ENCODE measurements at places on chromosomes 6 and 20.

DNA sequence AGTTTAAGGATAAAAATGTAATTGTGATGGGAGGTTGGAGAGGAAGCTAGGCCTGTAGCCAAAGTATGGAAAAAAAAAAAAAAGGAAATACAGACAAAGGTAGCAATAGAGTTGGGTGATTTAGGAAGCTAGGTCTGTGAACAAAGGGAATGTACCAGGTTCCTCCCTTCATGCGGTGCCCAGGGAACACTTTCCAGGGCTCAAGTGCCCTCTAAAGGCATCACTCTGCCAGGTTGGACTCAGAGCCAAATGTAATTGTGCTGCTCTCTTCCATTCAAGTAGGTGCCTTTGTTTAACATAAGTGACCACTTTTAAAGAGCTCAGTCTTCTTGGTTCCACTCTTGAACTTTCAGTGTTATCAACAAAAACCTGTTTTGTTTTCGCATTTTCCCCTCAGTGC, 159.7 kb upstream of the AHI1 start:
- DNase-seq, result no peak

GRCh38 chr6:36627801-36628246, 33.7 kb downstream of the SRSF3 start:
- no peak for DNase-seq

GRCh38 chr6:158662607-158662953, 12.7 kb downstream of the SYTL3 start:
- no peak for DNase-seq

DNA sequence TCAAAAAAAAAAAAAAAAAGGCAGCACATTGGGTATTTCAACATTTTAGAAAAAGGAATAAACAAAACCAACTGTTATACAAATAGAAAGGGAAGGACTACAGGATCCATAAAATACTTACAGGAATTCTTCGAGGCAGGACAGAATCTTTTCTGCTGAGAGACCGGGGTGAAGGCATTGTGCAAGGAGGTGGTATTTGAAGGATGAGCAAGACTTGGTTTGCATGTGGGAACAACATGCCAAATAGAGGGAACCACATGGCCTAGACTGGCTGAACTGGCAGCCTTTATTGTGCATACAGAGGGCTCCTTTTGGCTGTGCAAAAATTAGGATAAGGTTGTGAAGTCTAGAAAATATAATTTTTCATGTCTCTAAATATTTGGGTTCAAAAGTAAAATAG, 62.9 kb downstream of the SCAND1 start:
- no peak for DNase-seq

DNA sequence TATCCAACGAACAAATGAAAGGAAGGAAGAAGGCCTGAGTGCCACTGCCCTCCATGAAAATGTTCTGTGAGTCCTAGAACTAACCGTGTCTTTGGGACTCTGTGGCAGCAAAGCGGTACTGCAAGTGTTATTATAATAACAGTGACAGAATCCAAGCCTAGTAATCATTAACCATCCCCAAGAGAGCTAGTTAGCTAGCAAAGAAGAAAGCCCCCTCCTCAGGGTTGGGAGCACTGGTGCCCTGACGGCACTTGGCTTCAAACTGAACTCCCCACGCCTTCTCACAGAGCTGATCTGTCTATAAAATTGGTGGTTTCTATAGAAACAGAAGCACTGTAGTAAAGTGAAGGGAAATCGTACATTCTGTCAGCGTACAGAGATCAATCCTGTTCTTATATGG, 239.8 kb downstream of the PTPRT start:
- DNase-seq, result no peak

GRCh38 chr20:8043687-8044282, 24.2 kb upstream of the TMX4 start:
- peak; percentile 69 for DNase-seq

- no peak for DNase-seq
Measured at GRCh38 chr6:124974771-124975377, 12.6 kb downstream of the RNF217 start.

DNA sequence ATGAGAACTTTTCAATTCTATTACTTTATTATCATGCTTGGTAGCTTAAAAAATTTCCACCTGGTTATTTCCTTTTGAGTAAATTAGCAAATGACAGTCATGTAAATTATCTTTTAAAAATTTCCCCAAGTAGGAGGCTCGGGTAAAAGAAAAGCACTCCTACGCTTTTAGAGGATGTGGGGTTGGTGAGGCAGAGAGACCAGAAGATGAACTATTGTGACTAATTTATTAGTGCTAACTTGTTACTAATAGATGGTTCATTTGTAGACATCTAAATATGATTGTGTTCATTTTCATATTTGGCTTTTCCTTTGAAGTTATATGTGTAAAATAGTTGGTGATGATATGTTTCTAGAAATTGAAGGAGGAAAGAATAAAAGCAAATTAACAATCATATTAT, 27.0 kb downstream of the ZNF292 start:
- DNase-seq, result no peak

DNA sequence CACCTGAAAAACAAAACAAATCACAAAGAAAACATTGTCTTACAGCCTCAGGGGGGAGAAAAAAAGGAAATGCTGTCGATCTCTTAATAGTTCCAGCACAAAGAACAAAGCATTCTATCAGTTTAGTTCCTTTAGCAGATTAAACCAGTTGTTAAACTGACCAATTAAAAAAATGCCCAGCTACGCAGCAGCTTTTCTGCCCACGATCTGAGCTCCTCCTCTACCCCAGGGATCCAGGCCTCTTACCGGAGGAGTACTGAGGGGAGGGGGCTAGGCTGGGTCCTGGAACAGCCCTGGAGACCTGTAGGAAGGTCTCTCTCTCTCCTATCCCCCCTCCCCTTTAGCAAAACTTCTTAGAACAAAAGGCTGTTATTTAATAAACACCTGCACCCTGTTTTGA, 13.4 kb downstream of the PTK7 start:
- DNase-seq, result no peak

GRCh38 chr20:61886721-61887595, 178.7 kb downstream of the TAF4 start:
- DNase-seq, result no peak

GRCh38 chr20:33054791-33055190, 1.1 kb downstream of the BPIFB3 start:
- no peak for DNase-seq

DNA sequence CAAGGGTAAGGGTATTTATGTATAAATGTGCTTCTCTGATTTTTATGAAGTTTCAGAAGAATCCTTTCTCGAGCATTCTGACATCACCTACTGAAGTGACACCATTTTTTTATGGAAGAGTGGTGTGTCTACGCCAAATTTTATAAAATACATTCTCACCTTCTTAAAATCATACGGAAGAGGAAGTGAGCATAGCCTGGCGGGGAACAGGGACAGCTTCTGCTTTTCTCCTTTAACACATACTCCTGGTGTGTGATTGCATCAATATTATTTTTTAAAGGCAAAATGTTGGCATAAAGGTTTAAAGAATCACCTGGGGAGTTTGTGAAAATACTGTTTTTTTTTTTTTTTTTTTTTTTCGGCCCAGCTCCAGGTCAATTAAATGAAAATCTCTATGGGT, 733.6 kb upstream of the MAN1A1 start:
- DNase-seq, result no peak

- no peak for DNase-seq
Measured at GRCh38 chr6:83914953-83915352, 55.5 kb downstream of the CYB5R4 start.

- no peak for DNase-seq
Measured at GRCh38 chr6:44176762-44177509, 18.3 kb downstream of the CAPN11 start.

- DNase-seq, result no peak
Measured at GRCh38 chr6:166776571-166776970, 149.5 kb upstream of the RPS6KA2 start.

DNA sequence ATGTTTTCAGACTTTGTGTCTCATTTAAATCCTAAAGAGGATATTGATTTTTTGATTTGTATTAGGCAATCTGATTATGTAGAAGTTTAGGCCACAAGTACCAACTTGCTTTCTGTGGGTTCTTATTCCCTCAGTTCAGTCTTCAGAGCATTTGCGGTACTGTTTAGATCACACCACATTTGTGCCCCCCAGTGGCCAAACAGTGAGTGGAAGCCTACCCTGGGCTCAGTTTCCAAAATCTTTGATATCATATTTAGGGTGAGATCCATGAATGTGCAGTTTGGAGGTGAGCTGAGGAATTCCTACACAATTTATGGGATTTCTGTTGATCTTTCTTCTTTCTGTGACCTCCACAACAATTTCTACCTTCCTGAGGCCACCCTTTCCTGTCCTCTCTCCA, 92.3 kb upstream of the FUT9 start:
- no peak for DNase-seq

DNA sequence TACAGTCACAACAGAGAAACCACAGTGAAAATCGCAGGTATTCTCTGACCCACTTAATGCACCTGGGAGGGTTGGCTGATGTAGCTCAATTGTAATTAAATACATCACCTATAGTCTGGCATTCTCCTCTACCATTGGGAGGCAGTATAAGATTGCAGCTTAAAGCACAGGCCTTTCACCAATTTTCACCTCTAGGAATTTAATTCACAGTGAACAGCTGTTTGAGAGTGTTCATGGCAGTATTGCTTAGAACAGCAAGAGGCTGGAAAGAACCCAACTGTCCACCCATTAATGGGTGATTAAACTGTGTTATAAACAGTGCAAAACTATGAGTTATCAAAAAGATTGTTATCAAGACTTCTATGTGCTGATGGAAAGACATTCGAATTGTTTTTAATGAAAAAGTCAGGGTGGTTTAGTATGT, 2.0 kb downstream of the EDEM2 start:
- peak; percentile 16 for DNase-seq

- DNase-seq, result no peak
Measured at GRCh38 chr20:33490934-33491656, 1.2 kb downstream of the CBFA2T2 start.

- peak; percentile 95 for DNase-seq
Measured at GRCh38 chr6:26045065-26045927, 41.9 kb upstream of the HFE start.

DNA sequence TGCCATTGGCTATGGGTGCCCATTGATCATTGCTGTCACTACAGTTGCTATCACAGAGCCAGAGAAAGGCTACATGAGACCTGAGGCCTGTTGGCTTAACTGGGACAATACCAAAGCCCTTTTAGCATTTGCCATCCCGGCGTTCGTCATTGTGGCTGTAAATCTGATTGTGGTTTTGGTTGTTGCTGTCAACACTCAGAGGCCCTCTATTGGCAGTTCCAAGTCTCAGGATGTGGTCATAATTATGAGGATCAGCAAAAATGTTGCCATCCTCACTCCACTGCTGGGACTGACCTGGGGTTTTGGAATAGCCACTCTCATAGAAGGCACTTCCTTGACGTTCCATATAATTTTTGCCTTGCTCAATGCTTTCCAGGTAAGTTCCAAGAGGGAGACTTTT, 16.4 kb downstream of the ADGRF4 start:
- DNase-seq, result no peak

GRCh38 chr6:42217519-42218367, at the start of gene MRPS10:
TSS of gene MRPS10 (minus strand) at chr6:42217861. CDS start at chr6:42217849, 12 bp downstream.
- peak; percentile 92 for DNase-seq

DNA sequence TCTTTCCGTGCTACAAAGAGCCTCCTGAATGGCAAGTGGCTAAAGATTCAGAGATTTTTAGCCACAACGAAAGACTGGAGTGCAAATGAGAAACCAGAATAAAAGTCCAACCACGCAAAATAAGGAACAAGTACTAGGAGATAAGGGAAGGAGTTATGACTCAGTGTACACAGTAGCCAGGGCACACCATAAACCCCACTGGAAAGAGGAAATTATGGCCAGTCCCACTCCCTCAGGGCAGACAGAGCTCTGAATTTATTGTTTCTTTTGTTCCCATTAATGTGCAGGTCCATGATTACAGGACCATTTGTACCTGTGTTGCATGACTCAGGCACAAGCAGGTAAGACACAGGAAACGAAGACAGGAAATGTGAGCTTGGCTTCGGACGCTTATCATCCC, 150.3 kb upstream of the PREP start:
- no peak for DNase-seq

DNA sequence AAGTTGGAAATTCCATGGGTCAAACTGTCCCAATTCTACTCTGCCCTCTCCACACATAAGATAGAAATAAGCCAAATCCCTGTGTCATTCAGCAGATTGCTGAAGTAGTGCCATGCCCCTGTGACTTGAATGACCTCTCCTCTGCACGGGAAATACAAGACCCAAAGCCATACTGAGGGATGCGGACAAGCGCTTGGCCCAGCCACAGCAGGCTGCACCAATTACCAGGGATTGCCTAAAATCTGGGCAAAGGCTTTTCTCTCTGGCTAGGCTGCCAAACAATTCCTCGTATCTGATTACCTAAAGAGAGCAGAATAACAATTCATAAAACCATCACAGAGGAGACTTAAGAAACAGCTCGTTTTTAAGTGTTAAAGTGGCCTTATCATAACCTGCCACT, 421.8 kb upstream of the JARID2 start:
- no peak for DNase-seq

- no peak for DNase-seq
Measured at GRCh38 chr6:168029459-168030217, 32.2 kb downstream of the KIF25 start.

DNA sequence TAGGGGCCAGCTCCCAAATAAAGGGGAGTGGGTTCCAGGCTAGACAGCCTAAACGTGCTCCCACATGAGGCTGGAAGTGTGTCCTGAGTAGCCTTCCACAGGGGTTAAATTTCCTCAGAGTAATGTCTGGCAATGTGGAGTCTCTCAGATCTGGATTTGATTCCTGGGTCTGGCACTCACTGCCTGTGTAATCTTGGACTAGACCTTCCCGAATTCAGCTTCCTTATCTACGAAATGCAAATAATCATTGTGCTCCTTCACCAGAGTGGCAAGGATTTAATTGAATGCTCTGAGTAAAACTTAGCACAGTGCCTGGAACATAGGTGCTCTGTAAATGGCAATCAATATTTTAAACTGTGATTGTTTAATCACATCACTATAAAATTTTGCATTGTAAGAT, 114.4 kb downstream of the SLX4IP start:
- no peak for DNase-seq

GRCh38 chr6:144340541-144341371, 55.6 kb downstream of the UTRN start:
- no peak for DNase-seq
